Progenitor cell of endocrine pancreas (in vitro differentiated cells): ENCODE measurements at places on chromosomes 7 and 10.

- no peak for DNase-seq
Measured at GRCh38 chr7:46355331-46355730, 434.3 kb upstream of the IGFBP3 start.

DNA sequence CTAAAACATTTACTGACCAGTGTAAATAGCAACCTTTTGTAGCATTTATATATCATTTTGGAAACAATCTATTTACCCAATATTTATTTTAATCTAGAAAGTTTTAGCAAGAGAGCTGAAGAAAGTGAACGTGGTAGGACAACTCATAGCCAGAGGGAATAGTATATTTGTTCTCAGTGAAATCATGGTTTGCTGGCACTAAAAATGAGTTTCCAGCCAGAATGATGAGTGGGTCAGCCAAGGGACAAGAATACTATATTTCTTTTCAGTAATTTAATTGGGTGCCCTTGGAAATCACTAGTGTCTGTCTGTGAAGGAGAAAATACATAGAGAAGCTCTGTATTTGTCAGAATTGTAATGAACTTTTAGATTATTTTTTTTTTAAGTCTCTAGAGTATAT lies 74.9 kb downstream of the MINPP1 start:
- DNase-seq = no peak

DNA sequence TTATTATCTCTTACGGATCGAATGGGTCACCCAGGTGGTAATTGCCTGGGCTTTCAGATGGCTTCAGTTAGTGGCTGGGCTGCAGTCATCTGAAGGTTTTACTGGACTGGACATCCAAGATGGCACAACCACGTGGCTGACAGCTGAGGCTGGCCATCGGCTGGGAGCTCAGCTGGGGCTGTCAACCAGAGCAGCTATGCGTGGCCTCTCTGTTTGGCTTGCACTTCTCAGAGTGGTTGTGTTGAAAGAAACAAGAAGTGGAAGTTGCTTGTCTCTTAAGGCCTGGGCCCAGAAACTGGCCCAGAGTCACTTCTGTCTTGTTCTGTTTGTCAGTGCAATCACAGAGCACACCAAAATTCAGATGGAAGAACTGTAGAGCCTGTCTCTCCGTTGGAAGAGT lies 5.7 kb upstream of the GDI2 start:
- DNase-seq = no peak

- DNase-seq = no peak
Measured at GRCh38 chr7:958221-959200, 4.0 kb upstream of the ADAP1 start.

GRCh38 chr10:108323274-108323798 lies 1158.8 kb upstream of the SORCS1 start:
- DNase-seq = no peak

DNA sequence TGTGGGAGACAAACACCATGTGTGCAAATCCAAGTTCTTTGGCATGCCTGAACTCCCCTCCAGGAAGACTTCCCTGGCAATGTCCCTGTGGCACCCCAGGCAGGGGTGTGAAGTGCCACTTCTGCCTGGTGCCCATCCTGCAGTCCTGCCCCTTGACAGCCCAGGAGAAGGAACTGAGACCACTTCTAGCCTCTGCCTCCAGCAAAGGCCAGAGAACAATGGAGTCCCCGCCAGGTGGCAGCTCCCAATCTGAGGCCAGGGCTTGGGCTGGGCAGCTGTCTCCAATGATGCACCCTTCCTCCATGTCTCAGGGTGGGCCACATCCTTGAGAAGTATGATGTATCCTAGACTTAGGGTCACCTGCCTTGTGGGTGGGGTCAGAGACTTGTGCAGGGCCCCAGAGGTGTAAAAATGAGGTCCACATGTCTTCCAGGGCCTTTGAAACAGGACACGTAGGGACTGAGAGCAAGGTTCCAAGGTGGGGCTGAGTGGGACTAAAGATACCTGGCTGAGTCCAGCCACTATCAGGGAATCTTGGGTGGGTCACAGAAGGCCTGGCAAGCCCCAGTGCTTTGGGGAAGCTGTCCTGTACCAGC lies 5.5 kb downstream of the FXYD4 start:
- no peak for DNase-seq

- DNase-seq = no peak
Measured at GRCh38 chr10:18501198-18501597, 150.2 kb downstream of the NSUN6 start.

DNA sequence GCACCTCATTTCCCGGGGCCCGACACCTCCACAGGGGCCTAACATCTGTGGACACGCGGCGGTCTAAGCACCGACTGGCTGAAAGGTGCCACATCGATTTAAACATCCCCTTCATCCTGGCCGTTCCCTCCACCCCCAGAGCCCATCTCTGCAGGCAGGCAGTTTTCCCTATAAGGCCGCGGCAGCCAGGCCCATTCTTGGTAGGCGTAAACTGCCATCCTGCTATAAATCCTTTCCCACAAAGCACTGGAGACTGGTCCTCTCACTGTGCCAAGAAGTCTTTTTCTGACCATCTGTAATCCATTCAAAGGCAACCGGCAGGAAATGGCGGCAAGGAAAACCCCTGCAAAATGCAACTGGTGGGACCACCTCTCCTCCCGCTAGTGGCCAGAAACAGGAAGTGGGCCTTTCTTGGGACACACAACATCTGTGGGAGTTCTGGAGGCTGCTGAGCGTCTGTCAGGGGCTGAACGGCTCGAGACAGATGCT lies 22.4 kb downstream of the ATXN7L1 start:
- no peak for DNase-seq

DNA sequence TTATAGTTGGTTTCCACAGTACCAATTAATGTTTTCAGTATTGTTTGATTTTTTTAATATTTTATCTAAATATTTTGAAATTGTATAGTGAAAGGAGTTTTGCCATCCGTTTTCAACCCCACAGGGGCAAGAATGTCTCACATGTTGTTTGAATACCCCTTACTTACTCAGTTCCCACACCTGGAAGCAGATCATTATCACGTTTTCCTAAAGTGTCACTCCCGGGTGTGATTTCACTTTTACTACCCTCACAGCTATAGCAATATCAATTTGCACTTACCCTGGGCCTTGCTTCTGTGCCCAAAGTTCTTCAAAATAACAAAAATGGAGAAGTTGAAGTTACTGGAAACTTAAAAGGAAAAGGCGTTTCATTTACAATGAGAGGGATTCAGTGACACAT lies 228.1 kb downstream of the CSTF2T start:
- DNase-seq = no peak

- DNase-seq = no peak
Measured at GRCh38 chr7:762885-763284, 35.8 kb upstream of the PRKAR1B start.

DNA sequence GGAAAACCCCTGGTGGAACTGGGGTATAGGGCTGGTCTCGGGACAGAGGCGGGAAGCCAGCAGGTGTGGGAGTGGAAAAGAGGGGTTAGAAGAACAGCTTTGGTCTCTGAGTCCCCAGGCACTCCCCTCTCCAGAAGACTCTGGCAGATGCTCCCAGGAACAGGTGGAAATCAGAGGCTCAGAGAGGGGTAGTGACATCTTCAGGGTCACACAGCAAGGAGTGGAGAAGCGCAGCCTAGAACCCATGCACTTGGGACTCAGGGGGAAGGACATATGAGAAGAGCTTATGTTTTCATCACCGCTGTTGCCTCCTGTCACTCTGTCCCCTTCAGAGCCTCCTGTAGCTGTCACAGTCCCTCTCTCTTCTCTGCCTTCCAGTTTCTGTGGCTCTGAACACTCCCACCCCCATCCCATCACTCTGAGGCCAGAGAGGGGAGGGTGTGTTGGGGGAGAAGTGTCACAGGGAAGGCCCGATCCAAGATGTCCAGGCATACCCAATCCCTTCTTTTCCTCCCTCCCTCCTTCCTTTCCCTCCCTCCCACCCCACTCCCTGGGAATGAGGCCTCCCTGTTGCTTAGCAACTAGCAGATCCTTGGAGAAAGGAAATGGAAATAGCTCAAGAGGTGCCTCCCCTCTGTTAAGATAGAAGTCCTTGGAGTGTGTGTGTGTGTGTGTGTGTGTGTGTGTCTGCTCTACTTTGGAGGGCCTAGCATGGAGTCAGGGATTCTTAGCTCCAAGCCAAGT lies 32.0 kb downstream of the SRRM3 start:
- DNase-seq = no peak

- DNase-seq = no peak
Measured at GRCh38 chr10:118827466-118828155, 72.8 kb upstream of the CACUL1 start.

- DNase-seq = no peak
Measured at GRCh38 chr10:115875172-115875571, 397.8 kb downstream of the GFRA1 start.

DNA sequence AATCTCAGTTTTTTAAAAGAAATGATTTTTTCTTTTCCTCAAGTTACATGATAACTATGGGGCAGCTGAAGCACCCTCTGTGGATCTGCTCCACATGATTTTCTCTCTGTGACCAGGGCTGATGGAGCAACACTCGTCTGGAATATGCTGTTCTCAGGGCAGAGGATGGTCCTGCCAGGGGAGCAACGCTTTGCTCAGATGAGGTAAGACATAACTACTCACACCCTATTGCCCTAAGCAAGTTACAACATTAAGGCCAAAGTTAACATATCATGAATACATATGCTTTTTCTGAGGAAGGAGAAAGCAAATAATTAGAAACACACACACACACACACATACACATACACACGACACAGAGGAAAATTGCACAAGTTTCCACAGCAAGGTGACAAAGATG lies 71.4 kb downstream of the CALCR start:
- no peak for DNase-seq

DNA sequence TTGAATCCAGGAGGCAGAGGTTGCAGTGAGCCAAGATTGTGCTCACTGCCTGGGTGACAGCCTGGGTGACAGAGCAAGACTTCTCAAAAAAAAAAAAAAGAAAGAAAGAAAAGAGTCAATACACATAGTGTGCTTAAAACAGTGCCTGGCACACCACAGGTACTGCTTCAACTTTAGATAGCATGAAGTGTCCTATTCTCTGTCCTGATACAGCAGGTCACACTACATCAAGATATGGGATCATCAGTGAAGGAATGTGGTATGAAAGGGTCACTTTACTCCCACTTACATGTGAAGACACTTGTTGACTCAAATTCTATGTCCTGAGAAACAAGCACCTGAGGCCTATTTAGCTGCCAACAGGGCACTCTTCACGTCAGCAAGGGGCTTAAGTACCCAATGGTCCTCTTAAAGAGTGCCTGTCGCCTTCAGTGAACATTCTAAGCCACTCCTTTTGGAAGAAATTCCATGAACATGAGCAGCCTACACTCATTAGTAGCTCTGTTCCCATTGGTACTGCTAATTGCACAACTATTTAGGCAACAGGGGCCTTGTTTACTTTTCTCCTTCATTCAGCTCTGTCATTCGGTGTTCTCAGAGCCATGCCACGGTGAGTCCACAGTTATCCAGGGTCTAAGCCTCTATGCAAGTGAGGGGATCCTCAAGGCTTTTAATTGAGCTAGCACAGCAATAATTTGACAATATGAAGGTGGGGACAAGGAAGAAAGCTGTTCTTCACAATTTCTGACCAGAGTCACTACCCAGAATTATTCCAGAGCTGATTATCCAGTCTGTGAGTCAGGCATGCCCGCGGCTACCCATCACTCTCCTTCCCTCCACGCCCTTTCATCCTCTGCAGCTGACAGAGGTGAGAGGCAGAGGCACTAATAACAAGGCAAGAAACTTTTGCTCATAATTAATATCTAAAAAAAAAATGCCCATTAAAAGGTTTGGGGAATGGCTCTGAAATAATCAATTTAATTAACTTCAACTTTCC lies 56.6 kb upstream of the PTN start:
- no peak for DNase-seq

GRCh38 chr7:93160410-93160809 lies 12.2 kb upstream of the SAMD9L start:
- no peak for DNase-seq

- DNase-seq = no peak
Measured at GRCh38 chr7:47100817-47101435, 481.0 kb downstream of the TNS3 start.
